ENCODE measurements at places on chromosomes 6 and 20.

DNA sequence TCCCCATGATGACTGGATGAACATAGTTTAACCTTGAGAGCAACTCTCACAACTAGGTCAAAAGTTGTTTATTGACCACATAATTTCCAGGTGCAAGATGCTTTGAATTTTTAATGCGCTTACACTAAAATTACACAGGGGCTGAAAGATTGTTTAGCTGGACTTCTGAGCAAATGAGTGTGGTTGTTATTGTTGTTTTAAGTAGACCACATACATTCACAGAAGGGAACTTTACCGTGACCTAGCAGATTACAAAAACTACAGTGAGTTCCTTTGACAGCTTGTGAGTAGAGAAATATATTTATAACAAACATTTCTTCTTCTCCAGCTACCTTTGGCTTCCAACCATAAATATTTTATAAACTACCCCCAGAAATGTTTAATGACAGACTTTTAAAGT is 178.9 kb downstream of the UST start:
- ATAC-seq, result no peak

DNA sequence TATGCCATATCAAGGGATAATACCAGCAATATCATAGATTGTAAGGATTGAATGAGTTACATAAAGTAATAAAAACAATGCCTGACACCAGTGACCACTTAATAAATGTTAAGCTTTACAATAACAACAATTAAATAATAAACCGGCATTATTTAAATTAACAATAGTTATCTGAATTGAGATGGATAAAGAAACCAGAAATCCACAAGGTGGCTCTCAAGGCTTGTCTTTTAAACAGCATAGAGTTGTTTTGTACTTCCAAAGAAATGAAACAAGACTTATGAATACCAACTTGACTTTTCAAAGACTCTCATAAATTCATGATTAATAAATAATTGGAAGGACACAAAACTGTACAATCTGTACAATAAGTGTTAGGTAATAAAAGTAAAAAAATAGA is 203.1 kb downstream of the ASCC3 start:
- ATAC-seq, result no peak

- no peak for ATAC-seq
Observed at GRCh38 chr20:53907968-53908751, 162.2 kb downstream of the BCAS1 start.

GRCh38 chr6:157684620-157685299 is 138.3 kb upstream of the SNX9 start:
- no peak for ATAC-seq

DNA sequence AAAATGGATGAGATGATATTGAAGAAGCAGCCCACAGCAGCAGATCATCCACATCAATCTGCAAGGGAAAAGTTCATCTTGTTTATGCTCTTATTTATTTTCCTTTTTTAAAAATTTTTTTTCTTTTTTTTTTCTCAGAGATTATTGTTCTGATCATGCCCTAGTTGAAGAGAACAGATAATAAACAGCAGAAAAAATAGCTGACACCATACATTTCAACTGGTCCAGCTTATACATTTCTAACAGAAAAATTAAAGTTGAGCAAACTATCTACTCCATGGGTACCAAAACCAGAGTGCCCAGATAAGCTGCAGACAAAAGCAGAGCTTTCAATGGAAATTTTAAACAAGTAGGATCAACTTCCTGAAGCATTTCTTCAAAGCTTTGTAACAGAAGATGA is 9.3 kb downstream of the KIAA0319 start:
- no peak for ATAC-seq

GRCh38 chr6:80530103-80530502 is 423.6 kb downstream of the BCKDHB start:
- ATAC-seq, result no peak

- no peak for ATAC-seq
Observed at GRCh38 chr6:112936504-112936903, 589.4 kb downstream of the RFPL4B start.

DNA sequence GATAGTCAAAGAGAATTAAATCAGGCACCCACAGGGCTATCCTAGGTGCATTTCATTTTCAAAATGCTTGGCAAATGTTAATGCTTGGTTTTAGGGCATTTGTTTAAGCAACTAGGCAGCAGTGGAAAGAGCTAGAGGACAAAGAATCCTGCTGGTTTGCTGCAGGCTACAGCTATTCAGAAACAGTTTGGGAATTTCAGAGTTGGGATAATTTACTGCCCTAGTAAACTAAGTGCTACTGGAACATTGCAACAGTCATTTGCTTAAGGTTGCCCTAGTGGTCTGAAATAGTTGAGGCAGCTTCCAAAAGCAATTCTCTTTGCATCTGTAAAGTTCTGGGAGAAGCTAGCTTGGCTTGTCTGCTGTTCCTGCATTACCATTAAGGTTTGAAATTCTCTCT is 312.7 kb downstream of the LAMA2 start:
- ATAC-seq, result no peak

DNA sequence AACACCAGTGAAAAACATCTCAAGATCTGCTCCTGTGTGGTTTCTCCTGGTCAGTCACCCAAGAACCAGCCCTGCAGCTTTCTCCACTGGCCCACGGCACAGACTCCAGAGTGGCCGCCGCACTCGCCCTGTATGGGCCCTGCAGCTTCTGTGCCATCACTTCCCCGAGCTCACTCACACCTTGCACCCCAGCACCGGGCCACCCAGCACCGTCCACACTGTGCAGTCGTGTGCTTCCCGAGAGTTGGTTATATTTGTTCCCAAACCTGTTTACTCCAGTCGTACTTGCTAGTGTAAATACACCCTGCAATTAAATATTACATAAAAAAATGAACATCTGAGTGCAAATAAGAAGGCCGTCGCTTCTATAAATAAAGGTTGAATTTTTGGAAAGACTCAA is 341.7 kb downstream of the CDH26 start:
- ATAC-seq, result no peak

DNA sequence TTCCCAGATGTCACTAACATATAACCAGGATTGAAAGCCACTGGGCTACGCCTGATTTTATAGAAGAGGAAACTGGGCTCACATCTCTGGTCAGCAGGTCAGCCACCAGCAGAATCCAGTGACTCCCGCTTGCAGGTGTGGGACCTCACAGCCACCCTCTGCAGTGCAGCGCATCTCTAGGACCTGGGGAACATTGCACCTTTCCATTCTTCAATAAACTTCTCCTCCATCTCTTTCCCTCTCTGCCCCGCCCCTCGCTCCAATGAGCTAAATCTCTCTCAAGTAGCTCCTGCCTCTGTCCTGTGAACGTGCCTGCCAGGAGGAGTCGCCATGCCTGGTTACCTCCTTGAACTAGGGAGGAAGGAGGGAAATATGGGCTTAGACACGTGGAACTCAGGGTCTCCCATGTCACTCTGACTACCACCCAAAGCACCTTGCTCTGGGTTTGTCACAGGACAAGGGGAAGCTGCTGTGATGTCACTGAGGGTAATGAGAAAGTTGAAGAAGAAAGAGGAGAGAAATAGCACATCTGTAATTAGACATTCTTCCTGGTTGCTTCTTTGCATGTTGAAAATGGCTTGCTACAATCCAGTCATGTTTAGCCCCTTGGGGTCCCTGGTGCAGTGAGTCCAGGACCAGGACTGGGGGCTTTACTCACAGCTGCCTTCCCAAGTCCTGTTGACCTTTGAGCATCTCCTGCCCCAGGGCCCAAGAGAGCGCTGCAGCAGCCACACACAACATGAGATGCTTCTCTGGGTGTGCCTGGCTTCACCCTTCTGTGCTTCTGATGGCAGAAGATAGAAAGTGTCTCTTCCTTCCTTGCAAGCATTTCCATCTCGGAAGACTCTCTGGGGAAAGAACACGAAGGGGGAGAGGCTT is 469.4 kb downstream of the PREX1 start:
- ATAC-seq, result no peak

DNA sequence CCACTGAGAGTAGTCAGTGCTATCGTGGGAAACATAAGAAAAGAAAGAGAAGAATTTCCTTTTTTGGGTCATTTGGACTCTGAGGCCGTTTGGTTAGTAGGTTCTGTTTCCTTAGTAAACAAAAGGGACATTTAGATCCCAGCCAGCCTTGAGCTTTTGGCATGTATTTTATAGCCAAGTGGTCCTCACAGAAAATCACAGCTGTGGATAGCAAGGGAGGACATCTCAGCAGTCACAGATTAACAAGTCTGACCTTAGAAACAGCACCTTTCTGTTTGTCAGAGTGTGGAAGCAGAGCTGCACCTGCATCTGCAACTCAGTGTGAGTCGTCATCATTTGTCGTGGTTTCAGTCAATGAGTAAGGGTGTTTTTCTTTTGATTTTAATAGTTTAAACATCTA is 40.5 kb downstream of the FAM120B start:
- ATAC-seq, result no peak

DNA sequence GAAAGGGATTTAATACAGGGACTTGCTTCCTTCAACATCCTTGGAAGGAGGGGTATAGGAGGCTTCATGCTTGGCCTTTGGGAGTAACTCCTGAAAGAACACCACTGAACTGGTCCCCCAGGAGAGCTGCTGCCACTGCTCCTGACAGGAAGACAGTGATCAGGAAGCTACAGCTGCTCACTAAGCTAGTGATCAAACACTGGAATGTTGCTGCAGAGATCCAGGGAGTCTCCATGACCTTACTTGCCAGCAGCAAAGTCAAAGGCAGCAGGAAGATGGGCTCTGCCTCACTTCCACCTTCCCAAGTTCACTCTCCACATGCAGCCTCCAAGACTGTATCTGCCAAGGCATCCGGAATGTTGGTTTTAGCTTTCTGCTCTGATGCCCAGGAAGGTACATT is 31.8 kb downstream of the PIM1 start:
- no peak for ATAC-seq

All from gastroesophageal sphincter (tissue), 4 donors.